ENCODE measurements at places on chromosomes 2 and 18.

- DNase-seq = no peak
Measured at GRCh38 chr18:76988031-76988826, 144.4 kb downstream of the MBP start.

DNA sequence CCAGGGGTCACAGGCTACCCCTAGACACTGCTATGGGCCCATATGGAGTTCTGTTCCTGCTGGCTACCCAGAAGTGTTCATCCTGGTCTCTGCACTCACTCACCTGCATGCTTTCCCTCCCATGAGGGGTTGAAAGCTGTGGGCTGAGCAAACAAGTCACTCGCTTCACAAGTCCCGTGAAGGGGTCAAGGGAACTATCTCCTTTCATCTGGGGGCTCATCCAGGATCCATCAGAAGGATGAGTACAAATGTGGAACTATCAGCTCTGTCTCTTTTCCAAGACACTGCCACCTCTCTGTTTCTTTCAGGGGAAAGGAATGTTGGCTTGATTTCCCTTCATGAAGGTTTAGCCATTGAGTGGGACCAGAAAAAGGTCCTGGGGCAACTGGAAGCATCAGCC lies 21.7 kb downstream of the SULT1C4 start:
- no peak for DNase-seq

GRCh38 chr18:27921904-27922751 lies 254.8 kb downstream of the CDH2 start:
- DNase-seq = no peak

DNA sequence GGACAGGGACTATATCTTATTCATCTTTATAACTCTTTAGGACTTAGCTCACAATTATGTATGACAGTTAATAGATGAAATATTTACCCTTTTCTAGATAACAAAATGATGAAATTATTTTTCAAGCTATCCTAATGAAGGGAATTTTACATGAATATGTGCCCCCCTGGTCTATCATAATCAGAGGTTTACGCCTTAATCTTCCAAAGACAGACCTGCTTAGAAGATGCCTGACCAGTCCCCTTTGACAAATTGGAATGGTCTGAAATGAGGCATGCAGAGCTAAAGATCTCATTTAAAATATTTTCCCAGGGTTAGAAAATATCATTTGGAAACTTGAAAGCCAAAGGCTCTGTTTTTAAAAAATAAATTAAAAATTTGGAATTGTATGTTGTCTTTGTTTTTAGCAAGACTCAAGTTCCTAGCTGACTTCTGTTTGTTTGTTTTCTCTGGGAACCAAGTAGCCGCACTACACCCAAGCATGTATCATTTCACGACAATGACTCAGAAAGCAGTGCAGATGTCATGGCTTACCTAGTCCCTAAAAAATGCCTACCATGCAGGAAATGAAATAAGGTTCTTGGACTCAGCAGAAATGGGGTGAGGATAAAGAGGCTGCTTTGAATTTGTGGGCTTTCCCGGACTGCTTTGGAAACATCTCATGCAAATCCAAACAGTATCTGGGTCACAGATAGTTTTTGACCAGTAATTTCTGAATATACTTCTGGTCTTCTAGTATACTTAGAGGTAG lies 162.1 kb downstream of the ZEB2 start:
- no peak for DNase-seq

DNA sequence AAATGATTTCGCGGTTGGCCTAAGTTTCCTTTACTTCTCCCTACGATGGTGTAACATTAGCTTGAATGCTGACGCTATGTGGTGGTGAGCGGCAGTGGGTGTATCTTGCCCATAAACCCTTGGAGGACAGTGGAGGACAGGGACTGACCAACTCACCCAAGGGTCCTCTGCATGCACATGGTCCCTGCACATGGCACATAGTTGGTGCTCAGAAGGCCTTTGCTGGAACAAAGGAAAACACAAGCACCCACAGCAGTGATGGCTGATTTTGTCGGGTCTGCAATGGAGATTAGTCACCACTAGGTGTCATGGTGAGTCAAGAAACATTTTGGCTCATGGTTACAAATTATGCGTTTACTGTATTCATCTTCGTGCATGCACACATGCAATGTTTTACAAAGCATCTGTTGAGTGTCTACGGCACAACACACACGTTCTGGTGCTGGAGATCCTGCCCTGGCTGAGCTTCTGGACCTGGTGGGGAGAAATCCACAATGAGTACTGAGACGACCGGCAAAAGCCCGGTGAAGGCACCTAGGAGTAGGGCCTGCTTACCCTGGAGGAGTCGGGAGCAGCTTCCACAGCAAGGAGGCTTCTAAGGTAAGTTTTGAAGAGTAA lies 44.0 kb downstream of the PDCL3 start:
- DNase-seq = no peak

GRCh38 chr2:54207666-54208195 lies 48.3 kb downstream of the TSPYL6 start:
- no peak for DNase-seq

GRCh38 chr2:59905731-59906130 lies 647.7 kb downstream of the BCL11A start:
- no peak for DNase-seq

DNA sequence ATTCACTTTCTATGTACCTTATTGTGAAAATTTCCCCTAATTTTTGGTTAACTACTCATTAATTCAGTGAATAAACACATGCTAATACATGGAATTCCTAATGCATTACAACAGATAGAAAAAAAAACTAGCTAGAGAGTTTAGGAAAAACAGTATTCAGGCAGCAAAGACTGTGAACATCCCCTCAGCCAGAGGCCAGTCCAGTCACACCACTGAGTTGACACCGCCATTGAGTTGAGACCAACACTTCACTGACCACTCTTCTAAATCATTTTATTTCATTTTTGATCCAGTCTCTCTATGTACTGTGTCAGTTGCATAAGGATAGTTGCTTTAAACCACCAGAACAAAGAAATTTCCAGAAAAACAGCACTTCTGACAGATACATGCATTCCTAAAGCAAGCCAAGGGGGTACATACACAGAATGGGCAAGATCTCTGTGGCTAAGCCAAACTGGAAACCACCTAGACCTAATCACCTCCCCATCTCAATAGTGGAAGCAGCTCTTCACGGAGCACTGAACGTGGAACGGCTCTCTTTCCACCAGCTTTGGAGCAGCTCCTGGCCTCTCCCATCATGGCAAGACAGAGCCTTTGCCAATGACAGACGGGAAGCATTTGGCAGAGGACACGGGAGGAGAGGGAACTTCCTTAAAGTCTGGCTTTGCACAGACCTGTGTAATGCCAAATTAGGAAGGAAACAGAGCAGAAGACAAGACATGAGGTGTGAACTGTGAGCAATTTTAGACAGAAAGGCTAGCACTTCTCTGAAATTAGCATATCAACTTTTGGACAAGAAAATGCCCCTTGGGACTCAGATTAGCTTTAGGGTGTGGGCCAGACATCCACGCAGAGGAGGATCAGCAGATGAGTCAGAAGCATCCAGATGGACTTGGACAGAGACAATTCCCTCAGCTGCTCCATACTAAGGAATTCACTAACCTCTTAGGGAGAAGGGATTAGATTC lies 36.4 kb downstream of the CACNB4 start:
- peak; percentile 35 for DNase-seq

DNA sequence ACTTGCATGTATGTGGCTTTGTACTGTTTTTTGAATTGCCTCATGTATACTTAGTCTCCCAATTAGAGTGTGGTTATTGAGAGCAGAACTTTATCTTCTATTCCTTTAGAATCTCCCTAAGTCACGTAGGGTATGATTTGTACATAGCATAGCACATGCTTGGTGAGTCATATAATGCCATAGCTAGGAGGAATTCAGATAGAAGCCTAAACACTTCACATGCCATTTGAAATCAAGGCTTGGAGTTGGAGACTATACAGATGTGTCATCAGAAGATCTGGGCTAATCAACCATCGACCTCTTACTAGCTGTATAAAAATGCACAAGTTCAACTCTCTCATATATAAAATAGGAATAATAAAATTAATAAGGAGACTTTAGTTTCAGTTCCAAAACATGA lies 222.6 kb upstream of the ST6GAL2 start:
- no peak for DNase-seq

DNA sequence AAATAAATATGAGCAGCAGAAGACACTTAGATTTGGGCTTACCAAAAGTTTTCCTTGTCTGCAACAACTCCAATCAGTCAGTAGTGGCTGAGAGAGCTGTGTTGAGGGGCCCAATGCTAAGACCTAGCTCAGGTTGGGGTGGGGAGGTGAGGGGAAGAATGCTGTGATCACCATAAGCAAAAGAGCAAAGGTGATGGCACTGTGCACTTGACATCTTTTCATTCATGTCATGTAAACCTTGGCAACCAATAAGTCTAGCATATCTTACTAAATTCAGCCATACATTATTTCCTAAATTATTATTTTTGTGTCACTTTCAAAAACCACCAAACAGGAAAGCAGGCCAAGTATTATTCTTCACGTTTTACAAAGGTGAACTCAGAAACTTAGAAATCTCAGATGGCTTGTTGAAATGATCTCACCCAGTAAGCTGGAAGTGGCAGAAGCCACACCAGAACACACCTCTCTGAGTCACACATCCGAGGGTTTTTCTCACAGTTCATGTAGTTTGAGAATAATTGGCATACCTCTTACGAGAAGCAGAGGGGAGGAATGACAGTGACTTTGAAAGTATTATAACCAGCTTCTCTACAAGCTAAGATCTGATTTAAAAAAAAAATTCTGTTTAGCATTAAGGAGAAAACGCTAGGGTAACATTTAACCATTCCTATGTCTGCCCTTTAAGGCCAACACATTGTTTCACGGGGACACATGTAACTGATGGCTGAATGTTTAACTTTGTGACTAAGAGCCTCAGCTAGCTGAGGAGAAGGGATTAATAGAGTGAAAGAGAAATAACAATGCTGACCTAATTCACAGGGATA lies 43.3 kb upstream of the SETBP1 start:
- DNase-seq = no peak
